Midbrain (tissue), 1 donor: ENCODE measurements at places on chromosomes 5 and 9.
A peak's percentile ranks its signal among the peaks of the same experiment; 100 is the strongest.

DNA sequence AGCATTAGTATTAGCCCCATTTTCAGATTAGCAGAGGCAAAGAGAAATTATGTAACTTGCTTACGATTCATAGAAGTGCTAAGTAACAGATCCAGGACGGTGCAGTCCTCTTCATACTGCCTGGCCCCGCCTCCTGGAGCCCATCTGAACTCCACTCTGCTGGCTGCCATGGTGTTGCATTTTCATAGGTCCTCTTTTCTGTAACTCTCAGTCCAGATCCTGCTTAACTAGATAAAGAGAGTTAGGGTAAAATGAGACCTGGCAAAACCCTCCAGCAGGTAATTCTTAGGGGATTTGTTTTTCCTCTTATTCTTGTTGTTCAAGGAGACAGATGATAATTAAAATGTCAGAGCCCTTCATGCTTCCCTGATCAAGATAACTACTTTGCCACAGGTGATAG is 135.1 kb upstream of the EFNA5 start:
- no peak for DNase-seq

DNA sequence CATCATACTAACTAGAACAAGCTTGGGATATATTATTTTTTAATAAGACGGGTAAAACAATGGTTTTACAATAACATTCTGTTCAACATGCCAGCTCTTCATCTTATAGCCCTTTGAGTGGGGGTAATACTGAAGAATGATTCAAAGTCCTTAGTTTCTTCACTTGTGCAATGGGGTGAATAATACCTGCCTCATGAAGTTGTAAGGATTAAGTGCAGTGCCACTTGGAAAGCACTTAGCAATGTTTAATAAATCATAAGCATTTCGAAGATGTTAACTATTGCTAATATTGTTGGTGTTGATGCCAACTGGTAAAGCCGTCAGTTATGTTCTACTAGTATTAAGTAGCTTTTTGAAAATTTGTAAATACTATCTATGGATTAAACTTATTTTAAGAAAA is 38.0 kb downstream of the TNPO1 start:
- no peak for DNase-seq

- DNase-seq = no peak
Observed at GRCh38 chr5:33539212-33539611, 98.4 kb downstream of the TARS1 start.

- peak; percentile 78 for DNase-seq
Observed at GRCh38 chr5:17203329-17204132, 13.9 kb upstream of the BASP1 start.

DNA sequence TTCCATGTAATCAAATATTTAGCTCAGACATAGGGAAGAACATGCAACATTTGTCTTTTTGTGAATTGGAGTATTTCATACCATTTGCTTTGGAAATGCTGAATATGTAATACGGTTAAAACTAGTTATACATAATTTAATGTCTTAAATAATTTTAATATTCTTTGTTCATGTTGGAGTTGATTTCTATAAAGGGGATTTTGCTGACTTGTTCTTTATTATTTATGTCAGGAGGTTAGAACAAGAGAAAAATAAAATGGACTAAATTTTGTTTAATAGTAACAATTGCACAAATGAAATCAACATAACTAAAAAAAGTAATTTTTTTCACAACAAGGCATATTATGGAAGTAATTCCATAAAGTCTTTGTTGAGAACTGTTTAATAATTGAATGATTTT is 170.0 kb upstream of the CDH18 start:
- no peak for DNase-seq
